ENCODE measurements at places on chromosomes 6 and 20.
A peak's percentile ranks its signal among the peaks of the same experiment; 100 is the strongest.

- DNase-seq, result no peak
Measured at GRCh38 chr6:104940238-104940892, 16.5 kb upstream of the LIN28B start.

DNA sequence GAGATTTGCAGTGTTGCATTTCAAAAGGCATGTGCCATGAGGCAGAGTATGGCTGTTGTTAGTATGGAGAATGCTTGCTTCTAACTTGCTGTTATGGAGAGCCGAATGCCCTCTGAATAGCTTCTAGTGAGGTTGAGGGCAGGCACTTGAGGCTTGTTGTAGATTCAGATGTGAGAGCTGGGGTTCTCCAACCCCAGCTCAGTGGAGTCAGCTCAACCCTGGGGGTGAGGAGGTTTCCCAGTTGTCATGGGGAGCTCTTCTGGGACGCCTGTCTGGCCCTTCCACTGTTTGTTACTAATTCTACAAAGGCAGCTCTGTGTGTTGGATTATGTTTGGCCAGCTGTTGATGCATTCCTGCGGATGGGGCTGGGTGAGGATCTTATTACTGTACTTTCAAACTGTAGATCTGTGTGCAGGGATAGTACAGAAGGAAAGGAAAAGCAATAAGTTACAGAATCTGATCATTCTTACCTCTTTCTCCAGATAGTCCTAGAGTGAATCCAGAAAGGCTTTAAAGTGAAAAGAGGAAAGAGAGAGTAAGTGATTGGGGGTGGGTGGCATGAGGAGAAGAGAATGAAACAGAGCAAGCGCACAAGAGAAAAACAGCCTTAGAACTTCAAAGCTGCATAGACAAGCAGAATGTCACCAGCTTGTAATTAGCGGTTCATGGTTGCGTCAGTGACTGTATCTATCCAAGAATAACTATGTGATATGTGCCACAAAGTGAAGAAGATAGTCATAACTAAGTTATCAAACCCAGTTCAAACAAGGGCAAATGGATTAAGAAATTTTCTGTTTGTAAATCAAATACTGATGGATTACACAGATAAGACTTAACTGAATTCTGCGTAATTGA lies 148.7 kb downstream of the PRL start:
- peak; percentile 58 for DNase-seq

GRCh38 chr6:12229332-12229731 lies 60.8 kb upstream of the EDN1 start:
- DNase-seq, result no peak

GRCh38 chr6:52966101-52966500 lies 29.0 kb downstream of the GSTA4 start:
- no peak for DNase-seq

GRCh38 chr6:167760979-167761793 lies 65.5 kb upstream of the AFDN start:
- no peak for DNase-seq

DNA sequence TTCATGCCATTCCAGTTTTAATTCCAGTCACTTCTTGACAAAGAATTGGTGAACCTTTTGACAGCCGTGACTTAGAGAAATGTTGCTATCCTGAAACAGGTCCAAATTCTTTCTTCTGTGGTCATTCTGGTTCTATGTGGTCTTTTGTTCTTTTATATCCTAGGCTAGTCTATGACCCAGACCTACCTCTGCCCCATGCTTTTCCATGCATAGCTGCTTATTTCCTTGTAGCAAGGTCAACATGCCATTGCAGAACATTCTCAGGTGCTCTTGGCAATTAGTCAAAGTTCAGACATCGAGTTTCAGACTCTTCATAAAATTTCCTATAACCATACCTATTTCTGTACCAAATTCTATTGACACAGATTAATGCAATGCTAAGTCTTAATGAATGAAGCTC lies 202.6 kb downstream of the PLCB1 start:
- DNase-seq, result no peak

All from HFFc6 (cell line).